ENCODE measurements at places on chromosomes 5 and 9.

DNA sequence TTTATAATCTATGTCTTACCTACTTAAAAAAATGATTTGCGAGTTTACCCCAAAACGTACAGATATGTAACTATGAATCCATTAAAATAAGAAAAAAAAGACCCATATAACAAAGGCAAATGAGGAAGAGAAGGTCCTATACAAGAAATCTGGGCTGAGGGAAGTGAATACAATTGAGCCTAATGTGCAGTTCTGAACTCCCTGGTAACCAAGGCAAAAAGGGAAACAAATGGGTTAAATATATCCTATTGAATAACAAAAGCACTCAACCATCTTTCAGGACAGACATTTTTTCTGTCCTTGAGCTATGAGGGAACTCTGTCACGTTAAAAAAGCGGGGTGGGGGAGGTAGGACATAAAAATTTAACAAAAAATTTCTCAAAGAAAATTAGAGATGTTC is 78.6 kb downstream of the PTPN3 start:
- DNase-seq, result no peak

DNA sequence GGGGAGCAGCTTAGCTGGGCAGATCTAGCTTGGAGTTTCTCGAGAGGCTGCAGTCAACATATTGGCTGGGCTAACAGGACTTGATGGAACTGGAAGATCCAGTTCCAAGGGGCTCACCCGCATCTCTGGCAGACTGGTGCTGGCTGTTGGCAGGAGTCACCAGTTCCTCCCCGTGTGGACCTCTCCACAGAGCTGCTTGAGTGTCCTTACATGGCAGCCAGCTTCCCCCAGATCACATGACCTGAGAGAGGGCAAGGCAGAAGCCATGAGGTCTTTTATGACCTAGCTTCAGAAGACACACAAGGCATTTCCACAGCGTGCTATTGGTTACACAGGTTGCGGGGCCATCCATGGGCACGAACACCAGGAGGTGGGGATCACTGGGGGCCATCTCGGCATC is 26.4 kb upstream of the RXRA start:
- no peak for DNase-seq

- no peak for DNase-seq
Observed at GRCh38 chr9:96574931-96575351, 44.7 kb downstream of the CDC14B start.

- no peak for DNase-seq
Observed at GRCh38 chr5:89513299-89514044, 630.5 kb upstream of the MEF2C start.

- no peak for DNase-seq
Observed at GRCh38 chr5:14118551-14119320, 24.4 kb upstream of the TRIO start.

DNA sequence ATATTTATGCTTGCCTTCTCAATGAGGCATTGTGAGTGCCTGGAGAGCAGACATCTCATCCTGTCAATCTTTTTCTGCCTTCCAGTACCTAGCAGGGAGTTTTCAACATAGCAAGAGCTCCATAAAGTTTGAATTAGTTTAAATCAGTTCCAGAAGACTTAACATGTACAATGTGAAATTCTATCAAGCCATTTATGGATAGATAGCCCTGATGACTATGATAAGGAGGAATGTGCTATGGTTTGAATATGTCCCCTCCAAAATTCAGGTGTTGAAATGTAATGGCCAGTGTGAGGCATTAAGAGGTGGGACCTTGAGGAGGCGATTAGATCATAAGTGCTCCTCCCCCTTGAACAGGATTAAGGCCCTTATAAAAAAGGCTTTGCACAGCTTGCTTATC is 306.9 kb upstream of the SMARCA2 start:
- no peak for DNase-seq

DNA sequence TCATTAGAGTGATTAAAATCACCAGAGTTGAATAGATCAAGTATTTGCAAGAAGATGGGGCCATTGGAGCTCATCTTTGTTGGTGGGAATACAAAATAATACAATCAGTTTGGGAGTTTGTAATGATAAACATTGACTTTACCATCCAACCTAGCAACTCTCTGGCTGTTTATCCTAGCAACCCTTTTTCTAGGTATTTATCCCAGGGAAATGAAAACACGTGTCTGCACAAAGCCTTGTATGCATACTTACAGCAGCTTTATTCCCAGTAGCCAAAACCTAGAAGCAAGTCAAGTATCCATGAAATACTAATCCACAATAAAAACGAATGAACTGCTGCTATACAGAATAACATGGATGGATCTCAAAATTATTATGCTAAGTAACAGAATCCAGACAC is 152.7 kb upstream of the DAB2 start:
- no peak for DNase-seq

DNA sequence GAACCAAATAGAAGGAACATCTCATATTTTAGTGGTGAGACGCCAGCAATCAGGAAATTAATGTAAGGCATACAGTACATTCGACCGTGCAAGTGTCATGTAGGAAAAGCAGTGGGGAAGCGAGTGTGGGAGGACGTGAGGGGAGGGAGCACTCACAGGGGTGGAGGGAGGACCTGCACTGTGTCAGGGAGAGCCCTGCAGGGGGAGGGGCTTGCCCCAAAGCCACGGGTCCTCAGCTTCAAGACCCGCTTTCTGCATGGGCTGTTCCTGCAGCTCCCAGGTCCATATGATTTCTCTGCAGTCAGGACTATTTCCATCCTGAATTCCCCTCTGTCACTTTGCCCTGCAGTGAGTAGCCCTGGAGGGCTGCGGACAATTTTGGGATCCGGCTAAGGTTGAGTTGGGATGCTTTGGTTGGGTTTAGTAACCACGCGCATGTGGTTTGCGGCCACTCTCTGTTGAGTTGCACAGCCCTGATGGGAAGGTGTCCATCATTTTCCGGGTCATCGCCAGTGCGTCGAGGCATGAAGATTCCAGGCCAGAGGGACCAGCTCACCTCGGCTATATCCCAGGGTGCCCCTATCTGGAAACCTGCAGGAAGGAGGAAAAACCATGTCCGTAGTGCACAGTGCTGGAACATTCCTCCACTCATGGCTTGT is 61.9 kb downstream of the IRX1 start:
- DNase-seq, result no peak

- DNase-seq, result no peak
Observed at GRCh38 chr9:107235765-107236442, 47.2 kb upstream of the RAD23B start.
